ENCODE measurements at places on chromosomes 1 and 21. TPM values are rescaled to one million over a fixed set of nuclear protein-coding genes. Genes with fewer than 3 reads are reported as not detected.

The IL22RA1 gene
- total RNA-seq: not detected

The PTPN7 gene
- total RNA-seq: 317 TPM

- peaks cover 74% of the 10 kb centered on the region for H3K4me1 ChIP-seq
- peaks cover 54% of the 10 kb centered on the region for H3K36me3 ChIP-seq
- DNase-seq: no peak
- peak overlapping the region; percentile 90 for H3K27ac ChIP-seq
- H3K27me3 ChIP-seq: no peaks in the 10 kb centered on the region
- peak overlapping the region; percentile 56 for H3K4me3 ChIP-seq
Measured at GRCh38 chr21:33238565-33239255, 9.0 kb downstream of the IFNAR2 start.

DNA sequence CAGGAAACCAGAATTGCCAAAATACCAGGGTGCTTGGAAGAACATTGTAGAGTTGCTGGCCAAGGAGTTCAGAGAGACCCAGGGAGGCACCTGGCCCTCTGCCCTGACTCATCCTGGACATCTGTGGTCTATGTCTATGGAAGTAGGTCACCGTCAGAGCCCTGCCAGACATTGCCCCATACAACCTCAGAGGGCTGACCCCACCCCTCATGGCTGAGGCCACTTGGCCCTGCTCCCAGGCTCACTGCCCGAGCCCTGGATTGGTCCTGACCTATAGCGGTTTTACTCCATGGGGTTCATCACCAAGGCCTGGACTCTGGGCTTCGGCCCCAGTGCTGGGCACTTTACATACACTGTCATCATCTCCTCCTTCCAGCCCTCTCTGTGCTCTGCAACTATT is 233.1 kb downstream of the PTPRU start:
- H3K4me1 ChIP-seq: no peaks in the 10 kb centered on the region
- H3K4me3 ChIP-seq: no peak overlapping the region
- H3K27me3 ChIP-seq: peaks cover 18% of the 10 kb centered on the region
- no peak overlapping the region for H3K27ac ChIP-seq
- no peak for DNase-seq

GRCh38 chr1:163265547-163265946 is 56.2 kb upstream of the NUF2 start:
- H3K27me3 ChIP-seq: no peaks in the 10 kb centered on the region
- no peaks in the 10 kb centered on the region for H3K4me1 ChIP-seq
- no peak overlapping the region for H3K27ac ChIP-seq
- peaks cover 29% of the 10 kb centered on the region for H3K36me3 ChIP-seq
- no peak overlapping the region for H3K4me3 ChIP-seq

The GPA33 gene
- not detected for total RNA-seq

- H3K27ac ChIP-seq: peak overlapping the region; percentile 20
- H3K27me3 ChIP-seq: no peaks in the 10 kb centered on the region
- peaks cover 28% of the 10 kb centered on the region for H3K4me1 ChIP-seq
- H3K4me3 ChIP-seq: peak overlapping the region; percentile 84
Measured at GRCh38 chr1:27872802-27873551, 633 bp downstream of the THEMIS2 start.

DNA sequence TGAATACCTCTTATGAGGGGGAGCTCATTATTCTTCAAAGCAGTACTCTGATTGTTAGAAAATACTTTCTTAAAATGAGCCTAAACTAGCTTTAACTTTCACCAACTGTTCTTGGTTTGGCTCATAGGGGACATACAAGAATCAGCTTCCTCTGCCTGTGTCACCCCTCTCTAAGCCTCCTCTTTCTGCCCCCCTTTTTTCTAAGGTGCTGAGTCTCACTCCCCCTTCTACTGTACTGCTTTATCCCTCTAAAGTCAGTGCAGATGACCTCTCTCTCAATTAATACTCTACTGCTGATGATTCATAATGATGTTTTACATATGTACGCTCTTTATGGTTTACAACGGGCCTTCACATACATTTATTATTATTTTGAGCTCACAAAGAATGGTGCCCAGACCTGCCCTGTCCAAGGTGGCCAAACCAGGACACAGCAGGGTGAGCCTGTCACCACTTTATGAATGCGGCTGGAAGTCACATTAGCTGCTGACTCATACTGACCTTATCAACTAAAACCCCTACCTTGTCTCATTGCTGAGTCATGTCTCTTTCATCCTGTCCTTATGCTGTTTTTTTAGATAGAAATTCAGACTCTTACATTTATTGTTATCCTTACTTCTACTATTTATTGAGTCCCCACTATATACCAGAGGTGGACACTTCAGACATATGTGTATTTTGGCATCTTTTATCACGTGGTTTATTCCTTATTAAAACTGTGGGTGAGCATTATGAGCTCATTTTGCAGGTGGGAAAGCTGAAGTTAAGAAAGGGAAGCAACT is 126.9 kb downstream of the RNF220 start:
- no peak overlapping the region for H3K4me3 ChIP-seq
- H3K27me3 ChIP-seq: peaks cover 4% of the 10 kb centered on the region
- DNase-seq: no peak
- H3K4me1 ChIP-seq: peaks cover 4% of the 10 kb centered on the region

All from activated naive CD8-positive, alpha-beta T cell treated with anti-CD3 and anti-CD28 coated beads for 36 hours (primary cell).